Omental fat pad (tissue), 4 donors: ENCODE measurements at places on chromosomes 4 and X.

- DNase-seq, result no peak
These were observed 90.8 kb downstream of the COL25A1 start for GRCh38 chr4:109211671-109212070.

- no peak for DNase-seq
These were observed 66.5 kb downstream of the SLIT2 start for GRCh38 chr4:20318001-20318908.

DNA sequence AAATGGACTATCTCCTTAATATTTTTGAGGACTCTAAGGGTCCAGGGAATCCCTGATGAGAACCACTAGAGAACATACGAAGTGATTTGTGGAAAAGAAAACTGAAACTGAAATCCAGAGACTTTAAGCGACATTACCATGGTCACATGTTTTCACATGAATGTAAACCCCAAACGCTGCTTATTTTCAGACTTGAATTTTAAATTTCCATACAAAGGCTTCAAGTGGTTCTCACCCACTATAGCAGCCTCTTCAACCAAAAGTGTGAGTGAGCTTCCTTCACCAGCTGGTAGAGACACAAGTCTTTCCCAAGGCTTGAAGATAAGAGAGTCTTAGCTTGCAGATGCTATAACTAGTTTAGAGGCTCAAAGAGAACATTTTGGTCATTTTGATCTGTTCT lies 232.7 kb downstream of the MGST2 start:
- no peak for DNase-seq

- DNase-seq, result no peak
These were observed 19.7 kb downstream of the LRCH2 start for GRCh38 chrX:115214151-115214550.

DNA sequence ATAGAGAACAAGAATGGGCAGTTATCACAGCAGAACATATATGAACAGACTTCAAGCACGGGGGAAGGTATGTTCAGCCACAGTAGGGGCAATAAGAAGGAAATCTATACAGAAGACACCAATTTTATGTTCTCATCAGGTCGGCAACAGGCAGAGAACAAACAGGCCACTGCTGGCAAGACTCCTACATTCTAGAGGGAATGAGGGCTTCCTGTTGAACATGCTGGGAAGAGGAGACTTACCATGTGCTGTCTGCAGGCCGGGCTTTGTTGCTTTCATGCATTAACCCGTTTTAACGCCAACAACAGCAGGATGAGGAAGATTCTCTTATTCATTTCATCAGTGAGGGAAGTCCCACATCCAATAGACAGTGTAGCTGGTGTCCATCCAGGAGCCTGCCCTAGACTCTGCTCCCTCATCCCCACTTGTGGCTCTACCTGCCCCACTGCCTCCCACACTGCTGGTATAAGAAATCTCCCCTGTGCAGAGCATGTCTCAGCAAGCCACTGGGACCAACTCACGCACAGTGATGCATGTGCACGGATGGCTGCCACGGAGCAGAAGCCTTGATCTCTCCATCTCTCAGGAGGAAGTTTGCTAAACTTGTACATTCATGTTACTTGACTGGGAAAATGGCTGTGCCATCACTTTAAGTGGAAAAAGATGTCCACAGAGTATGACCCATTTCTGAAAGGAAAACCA lies 84.5 kb downstream of the ACOX3 start:
- no peak for DNase-seq

DNA sequence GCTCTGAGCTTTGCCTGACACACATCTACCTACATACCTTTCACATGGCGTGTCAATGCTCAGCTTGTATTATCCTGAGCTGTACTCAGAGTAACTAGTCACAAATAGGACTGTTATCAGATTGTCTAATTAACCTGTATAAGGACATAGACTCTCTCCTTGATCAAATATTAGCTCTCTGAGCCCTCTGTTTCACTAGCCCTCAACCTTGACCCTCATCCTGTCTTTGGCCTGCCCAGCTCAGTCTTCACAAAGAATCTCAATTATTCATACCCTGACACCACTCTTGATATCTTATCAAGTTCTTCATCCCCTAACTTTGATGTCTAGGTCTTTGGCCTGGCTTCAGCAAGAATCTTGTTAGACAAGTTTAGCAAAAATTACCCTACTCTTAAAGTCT lies 320.7 kb upstream of the PCDH7 start:
- DNase-seq, result no peak

DNA sequence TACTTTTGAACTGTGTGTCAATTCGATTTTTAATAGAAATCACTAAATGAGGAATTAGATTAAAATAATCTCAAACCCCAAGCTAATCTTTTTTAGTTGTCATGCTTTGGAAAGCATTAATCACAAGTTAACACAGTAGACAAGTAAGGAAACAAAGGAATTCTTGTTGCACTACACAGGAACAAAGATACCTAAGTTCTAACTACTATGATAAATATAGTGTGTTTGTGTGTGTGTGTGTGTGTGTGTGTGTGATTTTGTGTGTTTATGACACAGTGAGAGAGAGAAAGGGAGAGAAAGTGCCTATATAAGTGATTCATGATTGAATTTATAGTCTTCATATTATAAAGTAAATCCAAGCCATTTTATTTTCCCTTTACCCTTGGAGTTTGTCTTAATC lies 931.4 kb downstream of the PCDH7 start:
- DNase-seq, result no peak

GRCh38 chrX:30881797-30882196 lies 7.3 kb downstream of the TAB3 start:
- no peak for DNase-seq

GRCh38 chr4:102713096-102713495 lies 47.7 kb downstream of the MANBA start:
- DNase-seq, result no peak

GRCh38 chr4:121790976-121791375 lies 10.1 kb upstream of the EXOSC9 start:
- no peak for DNase-seq

- no peak for DNase-seq
These were observed 38.1 kb upstream of the ARSH start for GRCh38 chrX:2967998-2968909.

GRCh38 chr4:78297116-78297800 lies 240.1 kb downstream of the FRAS1 start:
- no peak for DNase-seq

- DNase-seq, result no peak
These were observed 262.8 kb downstream of the SNCA start for GRCh38 chr4:89574176-89574575.

DNA sequence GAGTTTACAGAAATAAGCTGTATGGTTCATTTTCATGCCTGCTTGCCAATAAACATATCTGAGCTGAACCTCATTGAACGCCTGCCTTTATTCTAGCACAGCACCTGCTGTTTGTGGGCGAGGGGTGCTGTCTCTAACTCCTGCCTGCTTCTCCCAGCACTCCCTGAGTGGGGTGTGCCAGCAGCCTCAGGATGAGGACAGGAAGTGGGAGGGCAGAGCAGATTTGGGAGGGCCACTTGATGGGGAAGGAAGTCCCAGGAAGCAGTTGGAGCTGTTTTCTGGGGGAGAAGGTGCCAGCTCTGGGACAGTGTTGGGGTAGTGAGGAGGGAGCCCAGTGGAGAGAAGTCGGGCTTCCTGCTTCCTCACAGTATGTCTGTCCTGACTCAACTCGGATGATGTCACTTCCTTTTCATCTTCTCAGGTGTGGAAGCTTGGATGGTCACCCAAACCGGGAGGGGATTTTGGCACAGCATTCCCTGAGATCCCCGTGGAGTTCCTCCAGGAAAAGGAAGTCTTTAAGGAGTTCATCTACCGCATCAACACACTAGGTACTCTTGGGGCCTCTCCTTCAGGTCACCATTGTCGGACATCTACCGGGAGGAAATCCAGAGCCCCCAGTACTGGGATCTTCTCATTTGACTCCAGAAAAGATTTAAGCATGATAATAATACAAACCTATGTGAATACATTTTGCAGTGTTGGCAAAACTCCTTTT lies 29.0 kb upstream of the MSANTD1 start:
- DNase-seq, result no peak

DNA sequence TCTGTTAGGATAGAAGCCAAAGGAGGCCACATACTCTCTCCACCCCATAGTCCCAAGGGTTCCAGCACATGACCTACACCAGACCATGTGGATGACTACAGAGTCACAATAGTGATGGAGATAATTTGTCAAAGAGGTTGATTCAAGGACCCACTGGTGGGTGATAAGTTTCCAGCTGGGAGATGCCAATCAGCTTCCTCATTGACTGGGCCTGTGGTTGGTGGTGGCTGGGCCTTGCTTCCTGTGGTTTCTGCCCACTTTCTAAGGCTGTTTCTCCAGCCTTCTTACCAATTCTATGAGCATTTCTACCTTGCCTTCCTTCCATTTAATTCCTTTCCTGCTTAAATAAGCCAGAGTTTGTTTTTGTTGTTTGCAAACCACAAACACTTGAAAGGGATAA lies 95.5 kb upstream of the CPEB2 start:
- no peak for DNase-seq

- no peak for DNase-seq
These were observed 63.8 kb upstream of the TAPT1 start for GRCh38 chr4:16289897-16290554.

GRCh38 chr4:101823864-101824263 lies 33.3 kb downstream of the BANK1 start:
- DNase-seq, result no peak

DNA sequence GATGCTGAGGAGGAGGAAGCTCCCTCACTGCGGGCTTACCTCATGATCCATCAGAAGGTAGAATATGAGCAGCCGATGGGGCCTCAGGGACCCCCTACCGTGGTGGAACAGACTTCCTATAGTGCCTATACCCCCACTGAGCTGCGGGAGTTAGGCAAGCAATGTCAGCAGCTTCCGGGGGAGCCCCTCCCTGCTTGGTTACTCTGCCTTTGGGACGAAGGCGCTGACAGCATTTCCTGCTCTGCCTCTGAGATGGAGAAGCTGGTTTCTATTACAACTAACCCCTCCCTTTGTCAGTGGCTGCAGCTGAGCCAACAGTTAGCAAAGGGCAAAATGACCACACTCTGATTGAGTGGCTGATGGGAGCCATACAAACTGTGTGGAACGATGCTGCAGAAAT lies 430.7 kb downstream of the IDS start:
- DNase-seq, result no peak

GRCh38 chr4:141346144-141346543 lies 125.4 kb downstream of the ZNF330 start:
- DNase-seq, result no peak

GRCh38 chrX:40117715-40118285 lies 20.0 kb upstream of the BCOR start:
- DNase-seq, result no peak

DNA sequence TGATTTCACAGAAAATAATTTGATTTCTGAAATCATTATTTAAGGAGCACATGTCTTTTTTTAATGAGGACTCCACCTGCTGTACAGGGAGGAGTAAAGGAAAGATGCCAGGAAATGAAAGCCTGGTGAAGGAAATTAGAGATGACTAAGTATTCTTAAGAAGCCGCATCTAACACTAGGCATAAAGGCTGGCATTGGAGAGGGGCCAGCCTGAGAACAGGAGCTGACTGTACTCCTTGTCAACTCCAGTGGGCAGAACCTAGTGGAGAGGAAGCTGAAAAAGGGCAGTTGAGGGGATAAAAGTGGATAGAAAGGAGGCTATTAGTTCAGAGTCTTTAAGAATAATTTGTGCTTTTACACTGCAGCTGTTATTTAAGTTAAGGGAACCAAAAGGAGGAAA lies 393.0 kb downstream of the PPP1R2C start:
- no peak for DNase-seq

DNA sequence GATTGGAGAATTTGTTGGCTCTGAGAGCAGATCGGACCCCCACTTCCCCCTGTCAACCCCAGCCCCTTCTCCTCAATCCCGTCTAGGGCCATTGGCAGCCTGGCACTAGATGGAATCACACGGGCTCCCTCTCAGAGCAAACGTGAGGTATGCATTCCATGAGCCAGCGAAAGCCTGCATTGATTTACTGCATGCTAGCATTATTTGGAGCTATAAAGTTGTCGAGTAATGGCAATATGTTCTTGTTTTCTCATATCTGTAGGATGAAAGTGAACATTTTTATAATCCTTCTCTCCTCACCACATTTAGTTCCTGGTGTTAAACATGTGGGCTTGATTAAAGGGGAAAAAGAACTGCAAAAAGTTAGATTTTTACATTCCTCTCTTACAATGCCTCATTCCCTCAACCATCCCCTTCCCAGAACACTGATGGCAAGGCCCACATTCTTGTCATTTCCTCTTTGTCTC lies 159.2 kb downstream of the SPRY1 start:
- no peak for DNase-seq

- no peak for DNase-seq
These were observed 65.6 kb upstream of the MAML3 start for GRCh38 chr4:140219567-140219966.

DNA sequence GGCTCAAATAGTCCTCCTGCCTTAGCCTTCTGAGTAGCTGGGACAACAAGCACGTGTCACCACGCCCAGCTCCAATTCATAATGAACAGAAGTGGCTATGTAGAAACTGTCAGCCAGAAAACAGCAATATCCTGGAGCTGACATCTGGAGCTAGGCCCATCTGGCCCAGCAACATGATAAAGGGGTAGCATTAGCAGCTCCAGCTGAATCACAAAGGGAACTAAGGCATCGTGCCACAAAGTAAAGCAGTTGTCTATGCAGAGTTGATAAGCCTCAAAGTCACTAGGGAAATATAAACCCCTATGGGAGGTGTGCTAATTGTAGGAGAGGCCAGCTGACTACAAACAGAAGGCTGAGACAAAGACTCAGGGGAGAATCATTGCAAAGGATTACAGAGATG lies 270.5 kb upstream of the GPC4 start:
- no peak for DNase-seq

- DNase-seq, result no peak
These were observed 50.3 kb upstream of the OTUD4 start for GRCh38 chr4:145230726-145231125.

DNA sequence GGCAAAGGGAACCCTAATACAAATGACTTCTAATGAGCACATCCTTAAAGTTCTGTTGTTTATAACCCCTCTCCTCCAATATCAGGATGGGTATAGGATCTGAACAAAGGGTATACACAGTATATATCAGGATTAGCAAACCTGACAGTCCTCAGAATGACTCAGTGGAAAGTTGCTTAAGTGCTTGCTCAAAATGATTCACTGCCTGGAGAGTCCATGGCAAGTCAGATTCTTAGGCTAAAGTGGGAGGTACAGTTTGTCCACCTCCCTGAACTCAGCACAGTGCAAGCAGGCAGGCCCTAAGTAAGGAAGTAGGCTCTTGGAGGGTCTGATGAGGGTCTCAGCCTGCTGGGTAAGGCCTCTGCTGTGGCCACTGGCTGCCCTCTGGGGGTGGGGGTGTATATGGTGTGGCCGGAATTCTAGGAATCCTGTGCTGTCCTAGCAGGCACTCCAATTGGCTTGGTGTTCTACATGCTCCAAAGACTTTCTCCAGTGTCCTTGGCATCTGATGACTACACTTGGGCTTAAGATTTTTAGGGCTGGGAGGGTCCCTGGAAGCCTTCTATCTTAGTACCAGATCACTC lies 54.3 kb downstream of the CHRDL1 start:
- no peak for DNase-seq

GRCh38 chr4:81197864-81198524 lies 17.0 kb downstream of the PRKG2 start:
- no peak for DNase-seq

DNA sequence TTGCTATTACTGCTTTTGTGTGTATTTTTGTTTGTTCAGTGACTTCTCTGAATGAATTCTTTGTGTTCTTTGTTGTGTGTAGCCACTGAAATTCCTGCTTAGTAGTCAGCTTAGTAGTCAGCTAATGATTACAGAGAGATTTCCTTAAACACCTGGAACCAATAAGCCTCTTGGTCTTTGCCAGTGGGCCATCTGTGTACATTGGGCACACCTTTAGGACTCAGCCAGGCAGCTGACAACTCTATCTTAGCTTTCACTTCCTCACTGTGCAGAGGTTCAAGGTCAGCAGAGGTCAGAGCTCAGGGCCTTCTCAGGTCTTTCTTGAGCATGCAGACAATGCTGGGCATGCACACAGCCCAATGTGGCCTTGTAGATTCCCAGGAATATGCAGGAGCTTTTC lies 59.3 kb downstream of the RWDD4 start:
- no peak for DNase-seq
